K562 (cell line): ENCODE measurements at places on chromosomes 5 and 9. TPM values are rescaled to one million over a fixed set of nuclear protein-coding genes. Genes with fewer than 3 reads are reported as not detected.

DDX4 gene
- not detected in 2 replicates for total RNA-seq

PRLR gene
- total RNA-seq: 0.02 and 0.25 TPM in 2 replicates

FOXD4L5 gene
- 0.09 and 0.16 TPM in 2 replicates for total RNA-seq

OMD gene
- total RNA-seq: not detected in 2 replicates

PTGDS gene
- 4.6 and 4.7 TPM in 2 replicates for total RNA-seq

ANP32B gene
- total RNA-seq: 384 and 454 TPM in 2 replicates

EXOSC2 gene
- total RNA-seq: 67.1 and 71.8 TPM in 2 replicates

AGXT2 gene
- total RNA-seq: not detected in 2 replicates

SLC6A19 gene
- 1.3 and 1.6 TPM in 2 replicates for total RNA-seq

MEIKIN gene
- total RNA-seq: not detected in 2 replicates

HAVCR2 gene
- total RNA-seq: not detected in 2 replicates

IFNA13 gene
- total RNA-seq: not detected in 2 replicates

CORO2A gene
- 21.1 and 21.3 TPM in 2 replicates for total RNA-seq

PCDHB14 gene
- total RNA-seq: not detected in 2 replicates

GTF3C5 gene
- total RNA-seq: 106 and 110 TPM in 2 replicates

INSL6 gene
- not detected in 2 replicates for total RNA-seq

SLC22A4 gene
- total RNA-seq: 7.6 and 9.6 TPM in 2 replicates

FAM78A gene
- total RNA-seq: 103 and 105 TPM in 2 replicates

PAIP2 gene
- total RNA-seq: 100 and 108 TPM in 2 replicates

ZNF354C gene
- 0.02 and 0.07 TPM in 2 replicates for total RNA-seq

PPP3R2 gene
- not detected in 2 replicates for total RNA-seq

SPINK5 gene
- total RNA-seq: 0.29 TPM in 2 replicates

CCDC192 gene
- total RNA-seq: not detected in 2 replicates

C5orf22 gene
- 38.2 and 40.7 TPM in 2 replicates for total RNA-seq

CCL27 gene
- total RNA-seq: 0.20 TPM in 1 of 2 replicates, not detected in the other

RPL37 gene
- total RNA-seq: 2,342 and 2,650 TPM in 2 replicates

GABRA1 gene
- not detected in 2 replicates for total RNA-seq

FOXD4 gene
- total RNA-seq: 0.76 and 1.0 TPM in 2 replicates
